Liver (tissue), 10 donors: ENCODE measurements at places on chromosomes 1 and 21.

DNA sequence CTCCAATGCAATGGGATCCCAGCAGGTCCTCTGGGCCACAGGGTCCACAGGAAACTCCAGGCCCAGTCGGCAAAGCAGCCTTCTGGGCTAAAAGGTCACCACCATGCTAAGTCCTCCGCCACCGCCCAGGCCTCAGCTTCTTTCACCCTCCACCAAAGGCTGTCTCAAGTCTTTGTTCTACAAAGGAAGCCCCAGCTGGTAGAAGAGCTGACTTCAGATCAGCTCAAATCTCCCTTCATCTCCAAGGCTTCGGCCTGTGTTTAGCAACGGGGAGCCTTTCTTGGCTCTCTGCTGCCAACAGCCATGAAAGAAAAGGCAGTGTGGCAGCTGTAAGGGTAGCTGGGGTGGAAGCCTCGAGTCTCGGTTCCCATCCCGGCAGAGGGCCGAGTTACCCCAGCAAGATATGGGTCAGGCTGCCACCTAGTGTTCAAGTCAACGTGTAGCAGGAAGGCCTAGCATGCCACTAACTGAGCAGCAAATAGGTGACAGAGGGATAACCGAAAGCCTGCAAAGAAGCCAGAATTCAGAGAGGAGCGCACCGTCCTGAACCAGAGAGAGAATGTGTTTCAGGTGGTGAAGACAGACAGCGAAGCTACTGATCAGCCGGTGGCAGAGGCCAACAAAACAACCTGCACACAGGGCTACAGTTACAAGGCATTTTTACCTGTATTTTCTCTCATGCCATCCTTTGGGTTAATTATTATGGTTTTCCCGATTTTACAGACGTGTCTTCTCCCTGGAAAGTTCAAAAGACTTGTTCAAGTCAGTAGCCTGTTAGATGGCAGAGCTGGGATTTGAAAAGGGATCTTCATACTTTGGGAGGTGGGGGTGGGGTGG lies 26.8 kb upstream of the CRNN start:
- DNase-seq: peak; percentile 46

- no peak for DNase-seq
Observed at GRCh38 chr1:59687081-59687480, 127.7 kb upstream of the HOOK1 start.

GRCh38 chr1:168608796-168609715 lies 32.7 kb downstream of the XCL1 start:
- DNase-seq: no peak

GRCh38 chr1:75796376-75797272 lies at the start of gene MSH4:
TSS of gene MSH4 (plus strand) at chr1:75796882. CDS start at chr1:75796986, 104 bp downstream.
- no peak for DNase-seq

- DNase-seq: peak; percentile 78
Observed at GRCh38 chr1:22420455-22421053, 31.1 kb upstream of the ZBTB40 start.

GRCh38 chr1:151024540-151025146 lies 11.7 kb upstream of the BNIPL start:
- peak; percentile 83 for DNase-seq

- no peak for DNase-seq
Observed at GRCh38 chr1:40965531-40965930, 14.0 kb upstream of the CTPS1 start.

GRCh38 chr1:29172415-29172939 lies 9.2 kb downstream of the SRSF4 start:
- no peak for DNase-seq

DNA sequence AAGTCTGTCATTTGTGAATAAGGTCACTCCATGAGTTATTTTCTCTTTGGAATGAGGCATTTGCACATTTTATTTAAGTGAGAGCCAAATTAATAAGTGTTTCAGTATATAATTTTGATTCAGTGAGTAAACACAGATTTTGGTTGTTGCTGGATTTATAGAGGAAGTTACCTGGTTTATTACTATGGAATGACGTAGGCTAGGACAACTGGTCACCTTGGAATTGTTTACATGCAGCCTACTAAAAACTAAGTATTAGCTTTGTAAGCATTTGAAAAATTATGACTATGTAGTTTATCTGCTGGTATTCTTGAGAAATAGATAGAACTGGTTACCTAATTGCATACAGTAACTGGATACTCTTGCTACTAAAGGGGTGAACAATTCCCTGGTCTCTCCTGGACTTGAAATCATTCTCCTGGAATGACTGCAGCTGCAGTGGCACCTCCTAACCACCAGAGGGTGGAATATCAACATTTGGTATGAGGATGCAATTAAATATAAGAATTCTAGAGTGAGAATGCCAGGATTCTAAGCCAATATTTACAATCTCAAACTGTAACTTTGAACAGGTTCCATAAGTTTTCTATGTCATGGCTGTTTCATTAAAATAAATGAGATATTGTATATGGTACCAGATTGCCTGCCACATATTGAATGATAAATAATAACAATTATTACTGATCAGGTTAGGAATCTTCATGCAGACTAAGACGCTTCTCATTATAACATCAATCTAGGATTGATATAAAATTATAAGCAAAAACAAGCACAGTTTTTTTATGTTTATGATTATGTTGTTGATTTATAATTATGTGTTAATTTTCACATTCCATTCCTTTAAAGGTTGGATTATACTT lies 3.5 kb upstream of the KRTAP27-1 start:
- no peak for DNase-seq

GRCh38 chr1:111402083-111402482 lies 25.5 kb downstream of the OVGP1 start:
- DNase-seq: no peak

DNA sequence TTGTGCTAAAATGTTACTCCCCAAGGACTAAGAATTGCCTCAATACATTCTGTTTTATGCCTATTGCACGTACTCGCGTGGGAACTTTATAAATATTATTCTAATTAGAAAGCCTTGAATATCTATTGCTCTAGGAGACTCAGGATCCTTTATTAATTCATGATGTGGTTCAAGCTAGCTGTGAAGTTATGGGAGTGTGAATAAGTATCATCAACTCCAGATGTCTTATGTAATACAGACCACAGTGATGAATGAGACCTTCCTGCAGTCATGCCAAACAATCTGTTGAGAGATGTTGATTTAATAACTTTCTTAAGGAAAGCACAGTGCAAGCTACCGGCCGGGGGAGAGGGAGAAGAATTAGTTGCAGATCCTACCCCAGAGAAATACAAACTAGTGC lies 519.2 kb upstream of the ZP4 start:
- DNase-seq: no peak

DNA sequence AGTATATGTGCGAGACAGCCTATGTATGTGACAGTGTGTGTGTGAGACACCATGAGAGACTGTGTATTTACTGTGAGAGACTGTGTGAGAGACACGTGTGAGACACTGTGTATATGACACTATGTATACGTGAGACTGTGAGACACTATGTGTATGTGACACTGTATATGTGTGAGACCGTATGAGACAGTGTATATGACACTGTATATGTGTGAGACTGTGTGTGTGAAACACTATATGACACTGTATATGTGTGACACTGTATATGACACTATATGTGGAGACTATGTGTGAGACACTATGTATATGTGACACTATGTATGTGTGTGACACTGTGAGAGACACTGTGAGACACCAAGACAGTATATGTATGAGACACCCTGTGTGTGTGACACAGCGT lies 52.9 kb upstream of the KDM4A start:
- DNase-seq: no peak

DNA sequence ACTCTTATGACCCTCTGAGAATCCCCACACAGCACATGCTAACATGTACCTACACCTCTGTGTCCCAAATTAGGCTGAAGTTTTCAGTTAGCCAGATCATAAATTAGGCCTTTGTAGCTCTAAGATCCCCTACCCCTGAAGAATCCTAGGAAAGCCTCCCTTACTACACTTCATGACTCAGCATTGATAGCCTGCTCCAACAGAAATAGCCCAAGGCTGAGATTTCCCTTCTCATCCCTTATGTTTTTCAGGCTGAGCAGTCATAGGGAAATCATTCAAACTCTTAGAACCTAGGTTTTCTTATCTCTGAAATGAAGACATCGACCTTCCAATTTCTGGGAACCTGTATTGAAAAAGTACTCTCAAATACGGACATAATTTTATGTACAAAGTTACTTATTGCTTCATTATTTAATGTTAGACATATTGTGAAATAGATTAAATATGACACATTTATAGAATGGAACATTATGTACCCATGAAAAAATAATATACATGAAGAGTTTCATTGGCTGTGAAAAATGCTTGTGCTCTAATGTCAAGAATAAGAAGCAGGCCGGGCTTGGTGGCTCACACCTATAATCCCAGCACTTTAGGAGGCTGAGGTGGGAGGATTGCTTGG lies 122.4 kb upstream of the UBE2U start:
- no peak for DNase-seq

- DNase-seq: no peak
Observed at GRCh38 chr21:14497825-14498224, 48.3 kb downstream of the SAMSN1 start.

GRCh38 chr1:105730701-105731100 lies 1325.8 kb upstream of the PRMT6 start:
- DNase-seq: no peak

DNA sequence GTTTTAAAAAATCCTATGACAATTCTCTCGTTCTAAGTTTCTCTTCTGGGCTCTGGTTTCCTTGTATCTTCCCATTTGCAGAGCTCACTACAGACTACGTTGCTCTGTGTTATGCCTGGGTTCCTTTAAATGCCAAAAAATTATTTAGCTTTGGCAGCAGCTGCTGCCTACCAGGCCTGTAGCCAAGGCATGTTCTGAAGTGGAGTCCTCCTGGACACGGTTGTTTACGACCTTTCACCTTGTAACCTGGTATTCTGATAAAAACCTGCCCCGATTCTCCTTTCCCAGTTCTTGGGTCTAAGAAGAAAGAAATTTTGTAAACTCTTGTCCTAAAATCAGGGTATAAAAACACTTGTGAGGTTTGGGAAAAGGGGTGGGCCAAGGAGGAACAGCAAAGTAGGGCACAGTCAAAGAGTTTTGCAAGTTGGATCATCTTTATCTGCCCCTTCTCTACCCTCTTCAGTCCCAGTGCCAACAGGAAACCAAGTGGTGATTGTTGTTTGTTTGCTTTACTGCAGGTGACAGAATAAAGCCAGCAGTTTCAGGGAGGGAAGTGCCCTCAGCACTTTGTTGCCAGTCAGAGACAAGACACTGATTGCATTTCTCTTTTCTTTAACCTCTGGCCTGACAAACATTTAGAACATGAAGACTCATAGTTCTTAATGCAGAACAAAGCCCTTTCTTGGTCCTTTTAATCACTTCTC lies 3.1 kb upstream of the TXNIP start:
- DNase-seq: no peak

DNA sequence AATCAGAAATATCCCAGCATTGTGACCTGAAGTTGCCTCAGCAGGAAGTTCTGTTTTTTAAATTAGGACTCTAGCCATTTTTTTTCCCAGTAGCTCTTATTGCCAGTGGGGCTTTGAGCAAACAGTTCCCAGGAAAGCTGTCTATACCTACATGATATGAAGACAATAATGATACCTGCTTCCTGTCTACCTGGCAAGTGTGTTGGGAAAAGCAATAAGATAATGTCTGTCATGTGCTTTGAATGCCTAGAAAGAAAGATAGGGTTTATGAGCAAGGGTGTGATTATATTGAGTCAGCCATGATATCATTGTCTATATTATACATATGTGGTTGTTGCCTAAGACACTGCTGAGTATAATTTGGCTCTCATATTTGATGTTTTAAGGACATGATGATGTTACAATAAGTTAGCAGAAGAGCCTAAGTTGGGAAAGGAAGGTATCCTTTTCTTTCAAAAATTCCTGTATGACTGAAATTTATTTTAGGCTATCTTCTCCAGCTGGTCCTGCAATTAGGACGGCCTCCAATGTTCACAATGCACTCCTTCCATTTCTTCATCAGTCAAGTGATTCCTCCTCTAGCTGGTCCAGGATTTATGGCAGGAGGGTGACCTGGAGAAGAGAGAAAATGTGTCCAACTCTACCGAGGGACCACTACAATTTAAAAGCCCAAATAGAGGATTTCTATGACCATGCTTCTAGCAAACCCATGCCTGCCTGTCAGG lies 99.6 kb upstream of the CDC42BPA start:
- DNase-seq: no peak

GRCh38 chr21:34926803-34927467 lies 122.2 kb downstream of the RUNX1 start:
- no peak for DNase-seq

GRCh38 chr1:14745001-14745720 lies 146.7 kb downstream of the KAZN start:
- DNase-seq: no peak

DNA sequence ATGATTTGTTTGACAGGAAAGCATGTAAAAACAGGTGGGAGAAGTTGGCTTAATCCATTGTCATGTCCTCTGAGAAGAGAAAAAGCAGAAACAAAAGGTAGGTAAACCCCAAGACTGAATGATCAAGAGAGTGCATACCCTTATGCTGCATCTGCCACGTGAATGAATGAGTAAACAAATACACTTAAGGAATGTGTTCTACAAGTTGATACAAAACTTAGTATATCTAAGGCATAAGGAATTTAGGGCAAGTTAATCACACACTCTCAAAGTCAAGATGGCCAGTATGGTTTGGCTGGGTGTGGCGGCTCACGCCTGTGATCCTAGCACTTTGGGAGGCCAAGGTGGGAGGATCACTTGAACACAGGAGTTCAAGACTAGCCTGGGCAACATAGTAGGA lies 34.2 kb downstream of the HMCN1 start:
- DNase-seq: no peak

DNA sequence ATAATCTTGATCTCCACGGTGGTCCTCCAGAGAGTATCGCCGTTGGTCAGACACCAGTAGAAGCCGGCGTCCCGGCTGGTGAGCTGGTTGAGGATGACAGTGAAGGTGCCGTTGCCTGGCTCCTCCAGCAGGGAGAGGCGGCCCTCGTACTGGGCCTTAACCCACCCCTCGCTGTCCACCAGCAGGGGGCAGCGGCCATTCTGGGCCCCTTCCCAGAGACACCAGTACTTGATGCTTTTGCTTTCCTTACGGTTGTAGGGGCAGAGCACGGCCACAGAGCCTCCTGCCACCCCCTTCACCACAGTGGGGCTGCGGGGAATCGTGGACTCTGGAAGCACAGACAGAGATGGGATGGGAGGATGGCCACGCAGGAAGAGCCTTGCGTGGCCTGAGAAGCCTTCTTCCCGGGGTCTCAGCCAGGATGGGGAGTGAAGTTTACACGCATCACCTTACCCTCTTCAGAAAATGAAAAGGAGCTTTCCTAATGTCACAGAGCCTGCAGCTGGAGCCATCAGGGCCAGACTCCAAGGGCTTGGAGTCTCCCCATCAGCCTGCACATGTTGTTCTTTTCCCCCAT lies 10.7 kb downstream of the PIGR start:
- peak; percentile 82 for DNase-seq

GRCh38 chr21:22192766-22193165 lies 1194.6 kb downstream of the NCAM2 start:
- DNase-seq: no peak

DNA sequence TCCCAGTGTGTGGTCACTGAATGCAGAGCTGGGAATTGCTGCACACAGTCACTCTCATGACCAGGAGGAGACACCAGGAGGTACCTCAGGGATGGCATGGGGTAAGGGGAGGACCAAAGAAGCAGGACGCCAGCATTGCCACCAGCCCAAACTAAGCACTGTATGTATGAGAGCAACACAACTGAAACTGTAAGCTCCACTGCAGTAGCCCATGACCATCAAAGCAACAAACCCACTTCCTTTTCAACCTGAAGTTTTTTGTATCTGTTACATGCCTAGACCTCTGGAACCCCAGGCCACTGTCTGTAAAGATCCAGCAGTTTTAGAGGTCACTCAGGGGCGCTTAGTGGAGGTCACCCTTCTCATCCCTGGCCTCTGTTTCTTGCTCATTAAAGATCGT lies 164.3 kb downstream of the SETD4 start:
- DNase-seq: no peak
